ENCODE measurements at places on chromosomes 5 and 9.

- no peaks in the 10 kb centered on the region for H3K36me3 ChIP-seq
- H3K4me3 ChIP-seq = no peak overlapping the region
- DNase-seq = no peak
- no peaks in the 10 kb centered on the region for H3K4me1 ChIP-seq
Observed at GRCh38 chr5:10645671-10646070, 81.8 kb downstream of the ANKRD33B start.

DNA sequence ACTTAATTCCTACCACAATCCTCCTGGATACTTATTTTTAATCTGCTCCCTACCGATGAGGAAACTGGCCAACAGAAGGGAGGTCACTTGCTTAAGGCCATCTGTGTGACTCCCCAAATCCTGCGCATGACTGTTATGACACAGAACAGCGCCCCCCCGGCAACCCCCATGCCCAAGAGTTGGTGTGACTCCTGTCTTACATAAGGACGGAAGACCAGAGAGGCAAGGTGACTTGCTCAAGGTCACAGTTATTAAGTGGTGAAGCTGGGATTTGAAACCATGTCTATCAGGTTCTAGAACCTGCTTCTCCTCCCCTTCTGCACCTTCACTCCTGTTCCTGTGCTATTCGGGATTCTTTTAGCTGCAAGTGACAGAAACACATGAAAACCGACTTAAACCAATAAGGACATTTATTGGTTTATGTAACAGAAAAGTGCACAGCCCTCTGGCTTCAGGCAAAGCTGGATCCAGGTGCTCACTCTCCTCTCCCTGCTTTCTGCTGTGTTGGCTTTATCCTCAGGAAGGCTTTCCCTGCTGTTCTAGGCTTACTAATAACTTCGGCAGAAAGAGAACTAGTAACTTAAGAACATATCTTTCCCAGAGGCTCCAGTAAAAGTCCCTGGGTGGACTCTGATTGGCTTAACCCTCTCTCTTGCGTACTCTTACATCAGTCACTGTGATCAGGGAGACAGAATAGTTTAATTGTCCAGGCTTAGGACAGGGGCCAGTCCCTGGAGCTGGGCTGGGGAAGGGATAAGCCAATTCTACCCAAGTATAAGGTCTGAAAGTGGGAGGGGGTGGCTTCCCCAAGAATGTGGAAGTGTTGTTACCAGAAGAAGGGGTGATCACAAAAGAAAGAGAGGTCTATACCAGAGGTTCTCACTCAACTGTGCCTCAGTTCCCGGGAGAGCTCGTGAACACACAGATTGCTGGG, 43.7 kb downstream of the FGF18 start:
- no peaks in the 10 kb centered on the region for H3K27me3 ChIP-seq
- no peaks in the 10 kb centered on the region for H3K36me3 ChIP-seq
- H3K4me3 ChIP-seq = no peak overlapping the region
- H3K4me1 ChIP-seq = no peaks in the 10 kb centered on the region
- H3K27ac ChIP-seq = no peak overlapping the region

DNA sequence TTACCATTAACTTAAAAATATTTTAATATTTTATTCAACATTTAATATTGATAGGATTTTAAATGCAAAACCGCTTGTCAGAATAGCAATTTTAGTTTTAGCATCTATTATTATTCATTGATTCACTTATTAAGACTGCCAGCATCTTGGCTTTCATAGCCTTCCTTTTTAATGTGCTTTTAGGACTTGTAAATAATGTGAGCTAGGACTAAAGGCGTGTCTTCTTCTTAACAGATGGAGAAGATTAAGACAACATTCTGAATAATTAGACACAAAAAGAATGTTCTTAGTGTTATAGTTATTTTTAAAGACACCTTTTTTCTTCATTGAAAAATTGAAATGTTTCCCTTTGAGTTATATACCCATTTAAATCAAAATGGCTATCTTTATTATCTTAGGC, 6.9 kb downstream of the IL31RA start:
- no peak overlapping the region for H3K4me3 ChIP-seq
- H3K36me3 ChIP-seq = no peaks in the 10 kb centered on the region
- no peak for DNase-seq
- no peak overlapping the region for H3K27ac ChIP-seq

GRCh38 chr9:91033797-91034196, 232.2 kb downstream of the SYK start:
- no peak overlapping the region for H3K4me3 ChIP-seq
- no peaks in the 10 kb centered on the region for H3K27me3 ChIP-seq
- no peak overlapping the region for H3K27ac ChIP-seq
- DNase-seq = peak; percentile 13

GRCh38 chr9:138006576-138007233, 129.1 kb downstream of the CACNA1B start:
- no peak overlapping the region for H3K27ac ChIP-seq
- H3K36me3 ChIP-seq = no peaks in the 10 kb centered on the region
- DNase-seq = no peak
- H3K27me3 ChIP-seq = peaks cover 2% of the 10 kb centered on the region
- H3K4me1 ChIP-seq = no peaks in the 10 kb centered on the region

DNA sequence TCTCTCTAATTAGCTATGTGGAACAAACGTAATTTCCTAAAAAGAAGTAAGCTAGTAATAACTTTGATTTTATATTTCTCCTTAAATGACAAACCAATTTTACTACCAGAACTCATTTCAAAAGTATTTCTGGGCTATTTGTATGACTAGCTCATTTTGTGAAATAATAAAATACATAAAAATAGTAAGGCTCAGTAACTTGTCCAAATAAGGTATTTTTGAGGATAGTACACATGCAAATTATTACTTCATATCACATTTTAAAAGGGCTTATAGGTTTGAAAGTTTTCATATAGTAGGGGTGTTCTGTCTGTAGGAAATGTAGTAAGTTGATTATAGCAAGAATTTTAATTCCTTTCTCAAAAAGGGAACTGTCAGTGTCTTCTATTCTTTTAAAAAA, 26.5 kb downstream of the C9orf85 start:
- H3K27me3 ChIP-seq = no peaks in the 10 kb centered on the region
- DNase-seq = no peak
- H3K27ac ChIP-seq = no peak overlapping the region
- H3K4me1 ChIP-seq = no peaks in the 10 kb centered on the region
- H3K4me3 ChIP-seq = no peak overlapping the region
- 0 out of 3 replicates have a peak, but pooled peaks cover 2% of the 10 kb centered on the region for H3K36me3 ChIP-seq

DNA sequence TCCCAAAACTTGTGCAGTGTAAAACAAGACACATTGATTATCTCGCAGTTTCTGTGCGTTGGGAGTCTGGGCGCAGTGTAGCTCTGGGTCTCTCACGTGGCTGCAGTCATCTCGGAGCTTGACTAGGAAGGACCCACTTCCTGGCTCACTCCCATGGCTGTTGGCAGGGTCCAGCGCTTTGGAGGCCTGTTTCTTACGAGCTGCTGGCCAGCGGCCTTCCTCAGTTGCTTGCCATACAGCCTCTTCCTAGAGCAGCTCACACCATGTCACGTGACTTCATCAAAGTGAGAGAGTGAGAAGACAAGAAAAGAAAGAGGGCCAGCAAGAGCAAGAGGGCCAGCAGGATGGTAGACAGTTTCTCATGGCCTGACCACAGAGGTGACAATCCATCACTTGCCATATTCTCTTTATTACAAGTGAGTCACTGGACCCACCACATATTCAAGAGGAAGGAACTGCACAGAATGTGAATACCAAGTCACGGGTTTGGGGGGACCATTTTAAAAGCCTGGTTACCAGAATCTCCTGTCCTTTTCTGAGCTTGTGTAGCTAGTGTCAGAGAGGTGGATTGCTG, 36.2 kb downstream of the MCCC2 start:
- no peak overlapping the region for H3K27ac ChIP-seq
- H3K4me1 ChIP-seq = no peaks in the 10 kb centered on the region
- no peaks in the 10 kb centered on the region for H3K27me3 ChIP-seq
- no peak overlapping the region for H3K4me3 ChIP-seq

DNA sequence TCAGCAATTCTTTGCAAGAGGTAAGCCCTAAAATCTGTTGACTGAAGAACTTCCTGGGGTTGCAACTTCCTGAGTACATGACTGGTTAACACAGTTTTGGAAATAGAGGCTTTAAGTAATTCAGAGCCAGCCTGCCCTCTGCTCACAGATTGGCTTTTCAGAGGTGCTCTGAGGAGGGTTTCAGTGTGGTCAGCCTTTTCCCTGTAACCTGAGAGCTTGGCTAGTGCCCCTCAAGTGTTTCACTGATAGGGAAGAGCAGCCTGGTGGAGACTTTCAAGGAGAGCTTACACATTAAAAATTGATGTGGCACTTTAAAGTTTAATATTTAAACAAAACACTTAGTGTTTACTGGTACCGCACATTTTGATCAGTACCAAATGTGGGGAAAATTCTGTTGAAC, 56.7 kb upstream of the FOXB2 start:
- H3K27ac ChIP-seq = no peak overlapping the region
- H3K27me3 ChIP-seq = 0 out of 3 replicates have a peak, but pooled peaks cover 5% of the 10 kb centered on the region
- H3K4me1 ChIP-seq = no peaks in the 10 kb centered on the region
- no peak for DNase-seq
- no peak overlapping the region for H3K4me3 ChIP-seq

- DNase-seq = no peak
- H3K36me3 ChIP-seq = no peaks in the 10 kb centered on the region
- H3K4me1 ChIP-seq = no peaks in the 10 kb centered on the region
- H3K27me3 ChIP-seq = peaks cover 15% of the 10 kb centered on the region
- H3K27ac ChIP-seq = no peak overlapping the region
Observed at GRCh38 chr5:158880483-158881001, 219.2 kb downstream of the EBF1 start.

GRCh38 chr5:168136340-168136739, 155.1 kb upstream of the WWC1 start:
- H3K4me3 ChIP-seq = no peak overlapping the region
- H3K27me3 ChIP-seq = no peaks in the 10 kb centered on the region
- H3K4me1 ChIP-seq = peaks cover 8% of the 10 kb centered on the region
- no peaks in the 10 kb centered on the region for H3K36me3 ChIP-seq
- H3K27ac ChIP-seq = no peak overlapping the region
- peak; percentile 11 for DNase-seq

DNA sequence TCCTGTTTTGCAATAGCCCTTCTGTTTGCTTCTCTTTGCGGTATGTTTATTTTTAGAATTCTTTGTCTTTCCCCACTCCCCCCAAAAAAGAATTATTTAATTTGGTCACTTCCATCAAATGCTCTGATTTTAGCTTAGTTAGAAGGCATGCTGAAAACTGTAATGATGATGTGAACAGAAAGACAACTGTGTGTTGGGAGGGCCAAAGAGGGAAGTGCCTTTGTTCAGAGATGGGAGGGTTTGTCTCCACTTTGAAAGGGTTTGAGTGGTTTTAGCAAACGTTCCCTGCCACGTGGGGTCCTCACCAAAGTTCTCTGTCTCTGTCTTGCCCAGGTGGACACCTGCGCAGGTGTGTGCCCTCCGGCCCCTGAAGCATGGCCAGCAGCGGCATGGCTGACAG, 41.9 kb downstream of the SYK start:
- H3K4me3 ChIP-seq = no peak overlapping the region
- no peaks in the 10 kb centered on the region for H3K27me3 ChIP-seq
- no peaks in the 10 kb centered on the region for H3K4me1 ChIP-seq
- no peak for DNase-seq
- H3K27ac ChIP-seq = no peak overlapping the region

DNA sequence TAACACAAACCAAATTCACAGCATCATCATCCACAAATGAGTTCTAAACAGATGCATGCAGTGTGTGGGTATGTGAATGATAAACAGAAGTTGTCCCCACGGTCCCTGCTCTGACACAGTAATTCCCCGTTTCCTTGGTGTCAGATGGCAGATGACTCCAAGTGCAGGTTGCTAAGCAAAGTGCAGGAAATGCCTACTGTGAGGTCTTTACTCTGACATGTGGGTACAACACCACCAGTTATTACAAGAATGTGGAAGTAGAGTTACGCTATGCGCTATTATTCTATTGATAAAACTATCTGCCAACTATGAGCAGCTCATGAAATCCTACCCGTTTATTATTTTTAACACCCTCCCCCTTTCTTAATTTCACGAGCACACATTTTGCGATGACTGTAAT, 448.9 kb downstream of the BNC2 start:
- no peaks in the 10 kb centered on the region for H3K27me3 ChIP-seq
- H3K4me3 ChIP-seq = no peak overlapping the region
- no peaks in the 10 kb centered on the region for H3K4me1 ChIP-seq
- no peak overlapping the region for H3K27ac ChIP-seq
- H3K36me3 ChIP-seq = no peaks in the 10 kb centered on the region

Data from HepG2 (cell line).